ENCODE measurements at places on chromosomes 2 and 18.

- no peak for DNase-seq
These were observed 195.2 kb downstream of the SLC8A1 start for GRCh38 chr2:40256649-40257048.

DNA sequence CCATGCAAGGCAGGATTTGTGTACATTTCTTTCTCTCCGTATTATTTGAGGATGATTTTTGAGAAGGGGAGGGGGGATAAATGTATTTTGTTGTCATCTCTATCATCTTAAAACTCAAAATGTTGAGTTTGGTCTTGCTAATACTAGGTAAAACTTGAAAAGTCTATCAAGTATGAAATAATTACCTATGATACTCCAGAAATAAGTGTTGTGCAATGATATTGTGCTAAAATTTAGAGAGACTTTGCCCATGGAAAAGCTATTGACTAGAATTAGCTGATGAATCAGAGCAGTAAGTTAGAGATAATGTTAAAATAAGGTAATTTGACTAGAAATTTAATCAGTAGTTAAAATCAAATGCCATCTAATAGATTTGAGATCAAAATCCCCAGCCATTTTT is 323.9 kb downstream of the AGPS start:
- no peak for DNase-seq

DNA sequence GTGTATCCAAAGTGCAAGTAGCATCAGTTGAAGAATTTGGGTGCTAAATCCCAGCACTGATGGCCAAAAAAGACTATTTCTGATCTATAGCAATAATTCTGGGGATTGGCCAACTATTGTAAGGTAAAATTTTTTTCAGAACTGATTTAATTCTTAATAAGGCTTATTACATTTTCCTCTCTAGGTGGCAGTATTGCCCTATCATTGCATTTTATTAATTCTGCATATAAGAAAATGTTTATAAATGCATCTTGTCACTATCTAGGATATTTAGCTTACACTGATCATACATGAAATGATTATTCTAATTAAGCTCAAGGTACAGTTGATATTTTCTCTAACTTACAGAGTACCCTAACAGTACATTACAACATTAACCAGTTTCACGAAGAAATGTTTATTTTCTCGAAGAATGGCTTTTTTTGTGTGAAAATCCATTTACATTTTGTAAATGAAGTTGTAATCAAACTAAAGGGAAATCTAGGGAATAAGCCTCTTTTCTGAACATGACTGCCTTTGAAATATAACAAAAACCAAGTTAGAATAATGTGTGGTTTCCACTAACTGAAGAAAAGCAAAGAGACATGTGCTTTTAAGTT is 11.0 kb downstream of the TTN start:
- DNase-seq, result no peak

- no peak for DNase-seq
These were observed 63.1 kb downstream of the RND3 start for GRCh38 chr2:150424406-150424805.

GRCh38 chr2:79487399-79487798 is 25.5 kb upstream of the CTNNA2 start:
- no peak for DNase-seq

DNA sequence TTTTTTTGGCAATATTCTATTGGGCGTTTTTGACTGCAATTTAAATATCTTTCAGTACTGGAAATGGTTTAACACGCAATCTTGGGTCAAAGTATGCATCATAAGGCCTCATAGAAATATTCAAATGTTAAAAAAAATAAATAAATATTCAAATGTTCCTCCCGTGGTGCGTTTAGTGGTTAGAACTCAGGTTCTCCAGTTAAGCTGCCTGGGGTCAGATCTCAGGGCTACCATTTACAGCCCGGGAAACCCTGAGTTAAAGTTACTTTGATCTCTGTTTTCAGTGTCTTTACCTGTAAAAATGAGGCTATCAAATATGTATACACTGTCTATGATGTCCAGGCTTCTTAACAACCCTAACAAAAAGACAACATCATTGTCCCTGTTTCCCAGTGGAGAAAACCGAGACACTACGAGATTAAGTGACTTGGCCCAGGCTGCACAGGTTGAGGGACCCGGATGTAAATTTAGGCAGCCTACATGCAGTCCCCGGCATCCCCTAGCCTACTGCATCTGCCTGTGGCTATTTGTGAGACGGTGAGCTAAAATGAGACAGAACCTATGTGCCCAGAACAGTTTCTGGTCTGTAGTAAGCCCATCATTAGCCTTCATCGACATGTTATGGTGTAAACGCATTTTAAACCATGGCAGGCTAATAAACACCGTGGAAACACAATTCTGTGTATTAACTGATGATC is 1.7 kb downstream of the FHL2 start:
- DNase-seq, result no peak

DNA sequence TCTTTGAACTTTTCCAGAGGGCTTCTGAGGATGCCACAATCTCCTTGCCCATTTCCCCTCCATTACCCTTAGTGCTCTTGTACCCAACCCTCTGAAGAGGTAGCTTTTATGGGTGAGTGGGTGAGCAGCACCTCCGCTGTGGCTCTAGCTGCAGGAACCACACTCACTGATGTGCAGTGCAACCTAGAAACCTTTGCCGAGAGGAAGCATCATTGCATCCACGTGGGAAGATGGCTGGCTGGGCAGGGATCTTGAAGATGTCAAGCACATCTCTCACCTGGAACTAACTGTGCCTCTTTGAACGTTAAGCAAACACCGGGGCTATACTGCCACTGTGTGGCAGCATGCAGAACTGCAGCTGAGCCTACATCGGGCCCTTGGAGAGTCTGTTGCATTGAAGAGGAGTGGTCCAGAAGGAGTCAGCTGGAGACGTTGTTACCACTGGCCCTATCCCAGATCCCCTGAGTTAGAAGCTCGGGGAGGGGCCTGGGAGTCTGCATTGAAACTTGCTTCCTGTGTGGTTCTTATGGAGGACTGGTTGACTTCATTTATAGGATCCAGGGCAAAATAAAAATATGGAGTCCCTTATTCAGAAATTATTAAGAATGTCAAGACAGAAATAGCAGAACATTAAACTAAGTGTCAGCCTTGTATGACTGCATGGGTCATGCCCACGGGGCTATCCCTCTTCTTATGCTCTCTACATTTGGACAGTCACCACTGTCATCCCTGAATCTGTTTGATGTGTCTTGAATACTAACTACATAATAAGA is 28.7 kb downstream of the IGFBP5 start:
- peak; percentile 69 for DNase-seq

DNA sequence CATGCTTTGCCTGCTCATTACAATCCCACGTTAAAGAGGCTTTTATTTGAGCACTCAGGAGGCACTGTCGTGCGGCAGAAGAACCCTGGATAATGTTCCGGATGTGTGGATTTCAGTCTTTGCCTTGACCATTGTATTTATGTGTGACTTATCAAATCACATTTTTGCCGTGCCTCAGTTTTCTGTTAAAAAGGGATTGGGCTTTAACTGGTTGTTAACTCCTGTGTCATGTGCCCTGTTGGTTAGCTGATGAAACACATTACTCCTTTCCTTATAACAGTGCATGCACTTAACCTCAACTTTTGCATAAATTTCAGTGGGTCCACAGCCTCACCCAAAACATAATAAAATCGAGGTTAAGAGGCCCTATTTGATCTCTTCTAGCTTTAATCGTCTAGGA is 52.7 kb downstream of the NAB1 start:
- DNase-seq, result no peak

GRCh38 chr2:120887741-120888231 is 152.1 kb downstream of the GLI2 start:
- DNase-seq, result no peak

- no peak for DNase-seq
These were observed 89.9 kb downstream of the MTA3 start for GRCh38 chr2:42658306-42658705.

GRCh38 chr2:165640247-165640929 is 153.7 kb downstream of the GALNT3 start:
- DNase-seq, result no peak

DNA sequence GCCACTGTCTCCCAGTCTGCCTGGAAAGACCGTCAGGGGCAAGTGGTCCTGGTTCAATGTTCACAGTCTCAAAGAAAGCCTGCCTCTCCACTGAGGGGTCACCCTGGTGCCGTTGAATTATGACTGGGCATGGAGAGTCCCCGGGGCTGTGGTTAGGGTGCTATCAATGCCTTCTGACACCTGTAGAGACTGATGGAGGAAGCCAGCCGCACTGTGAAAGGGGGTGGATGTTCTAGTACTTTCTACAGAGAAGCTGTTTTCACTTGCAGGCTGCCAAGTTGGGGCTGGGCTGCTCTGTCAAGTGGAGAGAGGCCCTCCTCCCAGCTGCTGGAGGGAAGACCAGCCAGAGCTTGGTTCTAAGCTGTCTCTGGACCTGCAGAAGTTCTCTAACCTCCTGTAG is 80.5 kb downstream of the BCL2L11 start:
- DNase-seq, result no peak

DNA sequence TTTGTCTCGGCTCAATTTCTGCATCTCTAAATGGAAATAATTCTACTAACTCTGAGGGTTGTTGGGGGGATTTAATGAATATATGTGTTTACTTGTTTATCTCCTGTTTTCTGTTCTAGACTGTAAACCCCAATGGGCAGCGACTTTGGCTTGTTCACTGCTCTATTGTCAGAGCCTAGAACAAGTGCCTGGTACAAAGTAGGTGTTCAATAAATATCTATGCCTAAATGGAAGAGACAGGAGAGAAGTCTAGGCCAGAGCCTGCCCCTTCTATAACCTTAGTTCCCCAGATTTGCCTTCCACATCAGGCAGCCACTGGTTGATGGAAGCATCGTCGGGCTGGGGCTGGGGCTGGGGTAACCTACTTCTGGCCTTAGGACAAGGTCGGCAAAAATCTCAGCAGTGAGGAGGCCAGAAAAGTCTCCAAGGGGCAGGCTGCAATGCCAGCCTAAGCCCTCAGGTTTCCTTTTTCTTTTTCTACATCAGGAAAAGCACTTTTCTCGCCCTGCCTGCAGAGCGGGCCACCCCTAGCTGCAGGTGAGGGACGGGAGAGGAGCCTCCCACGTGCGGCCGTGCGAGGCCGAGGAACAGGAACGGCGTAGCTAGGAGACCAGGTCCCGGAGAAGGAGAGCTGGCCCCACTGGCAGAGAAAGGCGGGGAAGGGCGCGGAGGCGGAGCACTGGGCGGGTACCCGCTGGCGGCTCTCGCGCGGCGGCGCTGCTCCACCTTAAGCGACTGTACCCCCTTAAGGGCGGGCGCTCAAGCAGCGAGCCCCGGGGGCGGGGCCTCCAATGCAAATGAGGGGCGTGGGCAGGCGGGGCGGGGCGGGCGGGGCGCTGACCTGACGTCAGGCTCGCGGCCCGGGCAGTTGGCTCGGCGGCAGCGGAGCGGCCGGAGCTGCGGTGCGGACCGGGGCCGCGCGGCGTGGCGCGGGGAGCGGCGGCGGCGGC is at the start of gene CNNM4:
Gene CNNM4 (plus strand): TSS at position 867 of the 950 bp plus-strand sequence. CDS start 98 bp downstream, outside the sequence.
- peak; percentile 91 for DNase-seq

- no peak for DNase-seq
These were observed 18.8 kb upstream of the BOK start for GRCh38 chr2:241539616-241540374.

GRCh38 chr2:71422786-71423185 is 30.6 kb upstream of the DYSF start:
- DNase-seq, result no peak

DNA sequence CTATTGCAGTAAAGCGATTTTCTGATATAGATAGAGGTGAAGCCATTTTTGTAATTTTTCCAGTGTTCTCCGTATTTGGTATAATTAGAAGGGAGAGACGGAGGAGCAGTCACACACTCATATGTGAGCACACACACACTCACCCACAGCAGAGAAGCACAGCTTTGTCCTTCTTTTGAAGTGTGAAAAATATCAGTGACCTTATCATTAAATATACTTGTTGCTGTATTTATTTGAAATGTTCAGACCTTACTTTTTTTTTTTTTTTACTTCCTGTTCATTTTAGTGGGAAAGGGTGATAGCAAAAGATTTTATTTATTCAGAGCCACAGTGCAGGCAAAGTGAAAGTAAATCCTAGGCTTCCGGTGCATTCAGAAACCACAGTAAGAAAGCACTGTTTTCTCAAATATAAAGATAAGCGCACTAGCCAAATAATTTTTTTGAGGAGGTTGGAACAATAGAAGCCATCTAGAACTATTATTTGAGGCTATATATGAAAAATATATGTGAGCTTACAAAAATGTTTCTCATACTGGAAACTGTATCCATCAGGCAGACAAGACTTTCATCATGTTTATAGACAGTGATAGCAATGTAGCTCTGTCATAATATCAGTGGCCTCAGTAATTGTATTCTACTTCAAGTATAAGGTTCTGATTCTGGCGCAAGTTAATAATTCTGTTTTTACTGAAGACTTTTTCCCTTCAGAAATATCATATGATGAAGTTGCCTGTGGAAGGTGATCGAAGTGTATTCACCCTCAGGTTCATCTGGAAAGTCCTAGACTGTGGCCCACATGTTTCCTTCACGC is 37.2 kb downstream of the TSHZ1 start:
- no peak for DNase-seq

GRCh38 chr2:178070824-178071223 is 1.8 kb downstream of the PDE11A start:
- no peak for DNase-seq

DNA sequence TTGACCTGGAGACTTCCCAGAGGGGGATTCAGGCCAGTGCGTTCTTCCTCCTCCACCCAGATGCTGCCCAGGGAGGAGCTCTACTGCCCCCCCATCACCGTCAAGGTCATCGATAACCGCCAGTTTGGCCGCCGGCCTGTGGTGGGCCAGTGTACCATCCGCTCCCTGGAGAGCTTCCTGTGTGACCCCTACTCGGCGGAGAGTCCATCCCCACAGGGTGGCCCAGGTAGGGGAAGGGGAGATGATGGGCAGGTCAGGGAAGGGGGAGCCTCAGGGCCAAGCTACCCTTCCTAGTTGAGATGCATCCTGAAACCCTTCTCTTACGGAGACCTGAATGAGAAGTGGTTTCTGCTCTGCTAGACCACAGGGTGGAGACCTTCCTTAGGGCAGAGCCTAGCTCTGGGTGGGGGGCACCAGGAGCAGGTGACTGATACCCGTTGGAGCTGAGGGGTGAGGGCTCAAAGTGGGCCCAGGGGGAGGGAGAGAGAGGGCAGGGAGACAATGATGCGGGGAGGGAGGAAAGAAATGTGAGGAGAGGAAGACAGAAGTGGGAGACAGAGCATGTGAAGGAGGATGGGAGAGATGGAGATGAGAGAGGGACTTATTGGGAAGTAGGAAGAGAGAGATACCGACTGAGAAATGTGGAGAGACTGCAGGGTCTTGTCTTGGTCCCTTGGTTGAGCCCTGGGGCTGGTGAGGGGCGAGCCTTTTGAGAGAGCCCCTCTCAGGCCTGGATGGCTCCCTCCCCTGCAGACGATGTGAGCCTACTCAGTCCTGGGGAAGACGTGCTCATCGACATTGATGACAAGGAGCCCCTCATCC is 159.4 kb downstream of the DYSF start:
- no peak for DNase-seq

DNA sequence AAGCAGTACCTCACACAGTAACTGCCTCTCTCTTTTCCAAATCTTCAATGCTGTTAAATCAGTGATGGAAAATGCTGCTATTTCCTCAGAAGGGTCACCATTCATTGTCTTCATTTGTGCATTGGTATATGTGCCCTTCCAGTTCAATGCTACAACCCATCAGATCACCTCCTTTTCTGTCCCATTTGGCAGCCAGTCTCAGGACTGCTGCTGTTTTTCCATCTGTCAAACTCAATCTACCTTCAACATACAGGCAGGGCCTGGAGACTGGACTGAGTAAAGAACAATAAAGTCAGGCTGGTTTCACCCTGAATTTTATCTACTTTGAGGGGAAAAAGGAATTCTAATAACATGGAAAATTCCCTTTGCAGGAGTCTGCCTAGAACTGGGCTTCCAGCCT is 17.9 kb downstream of the ZNF385B start:
- DNase-seq, result no peak

Measured in D721Med (cell line).